ENCODE measurements at places on chromosomes 16 and 17. TPM values are rescaled to one million over a fixed set of nuclear protein-coding genes. Genes with fewer than 3 reads are reported as not detected.

- H3K4me3 ChIP-seq = no peak overlapping the region
- DNase-seq = no peak
- H3K4me1 ChIP-seq = peaks cover 22% of the 10 kb centered on the region
- no peaks in the 10 kb centered on the region for H3K36me3 ChIP-seq
- H3K27ac ChIP-seq = no peak overlapping the region
- no peaks in the 10 kb centered on the region for H3K27me3 ChIP-seq
Observed at GRCh38 chr17:81333616-81334368, 38.7 kb upstream of the SLC38A10 start.

DNA sequence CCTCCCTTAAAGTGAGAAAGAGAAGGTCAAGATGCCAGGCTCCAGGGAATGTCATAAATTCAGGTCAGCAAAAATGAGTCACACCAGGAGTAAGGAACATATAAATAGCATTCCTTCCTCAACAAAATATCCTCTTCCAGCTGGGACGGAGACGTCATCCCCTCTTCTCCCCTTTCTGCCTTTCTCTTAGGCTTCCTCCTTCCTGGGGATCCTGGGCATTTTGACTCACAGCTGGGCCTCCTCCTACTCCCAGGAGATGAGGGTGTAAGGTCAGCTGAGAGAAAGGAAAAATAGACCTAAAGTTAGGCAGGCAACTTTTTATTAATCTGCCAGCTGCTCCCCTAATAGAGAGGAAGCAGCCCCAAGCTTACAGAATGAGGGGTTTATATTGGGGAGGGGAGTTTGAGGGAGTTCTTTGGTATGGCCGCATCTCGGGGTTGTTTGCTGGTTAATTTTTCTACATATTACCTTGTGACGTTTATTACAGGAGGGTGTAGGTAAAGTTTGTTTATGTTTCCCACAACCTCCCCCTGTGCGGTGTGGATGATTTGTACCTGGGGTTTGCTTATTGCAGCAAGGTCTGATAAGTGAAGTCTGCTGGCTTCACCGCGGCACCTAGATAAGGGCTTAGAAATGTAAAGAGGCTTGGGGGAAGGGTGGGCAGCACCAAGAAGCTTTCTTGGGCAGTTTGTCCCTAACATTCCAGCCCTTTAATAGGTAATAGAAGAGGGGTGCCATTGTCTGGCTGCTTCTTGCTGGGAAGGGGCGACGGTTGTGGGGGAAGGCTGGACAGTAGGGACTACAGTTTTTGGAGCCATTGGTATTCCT lies 7.1 kb upstream of the ZNF747 start:
- no peaks in the 10 kb centered on the region for H3K4me1 ChIP-seq
- DNase-seq = no peak
- no peaks in the 10 kb centered on the region for H3K36me3 ChIP-seq
- H3K4me3 ChIP-seq = no peak overlapping the region

DNA sequence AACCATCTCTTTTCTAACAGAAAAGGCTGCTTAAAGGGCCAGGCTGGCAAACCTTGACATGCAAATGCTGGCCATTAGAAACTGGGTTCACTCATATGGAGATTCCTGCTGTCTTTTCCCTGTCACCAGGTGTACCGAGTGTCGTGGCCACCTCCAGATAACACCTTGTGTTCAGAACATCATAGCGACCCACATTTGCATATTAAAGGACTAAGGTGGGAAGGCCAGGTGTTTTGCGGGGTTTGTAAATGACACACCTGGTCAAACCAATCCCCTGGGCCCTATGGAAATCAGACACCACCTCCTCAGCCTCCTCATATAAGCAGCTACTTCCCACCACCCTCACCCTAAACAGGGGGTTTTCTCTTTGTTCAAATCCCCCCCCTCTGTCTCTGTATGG lies 2.5 kb upstream of the AIPL1 start:
- no peak for DNase-seq
- no peak overlapping the region for H3K27ac ChIP-seq
- no peak overlapping the region for H3K4me3 ChIP-seq
- H3K27me3 ChIP-seq = no peaks in the 10 kb centered on the region

The CFAP52 gene
- polyA plus RNA-seq = not detected

The KRT40 gene
- not detected for polyA plus RNA-seq

The ZG16 gene
- polyA plus RNA-seq = not detected

The CLEC18B gene
- 46.1 TPM for polyA plus RNA-seq

GRCh38 chr16:81472391-81472790 lies 27.8 kb downstream of the CMIP start:
- H3K36me3 ChIP-seq = peaks cover 13% of the 10 kb centered on the region
- H3K4me3 ChIP-seq = no peak overlapping the region
- DNase-seq = no peak
- no peaks in the 10 kb centered on the region for H3K27me3 ChIP-seq

- peaks cover 4% of the 10 kb centered on the region for H3K4me1 ChIP-seq
- no peak for DNase-seq
- no peak overlapping the region for H3K27ac ChIP-seq
- H3K4me3 ChIP-seq = no peak overlapping the region
- no peaks in the 10 kb centered on the region for H3K27me3 ChIP-seq
- H3K36me3 ChIP-seq = no peaks in the 10 kb centered on the region
Observed at GRCh38 chr16:47865337-47865855, 290.4 kb downstream of the ABCC12 start.

- H3K4me1 ChIP-seq = no peaks in the 10 kb centered on the region
- peaks cover 2% of the 10 kb centered on the region for H3K36me3 ChIP-seq
- H3K27me3 ChIP-seq = no peaks in the 10 kb centered on the region
Observed at GRCh38 chr17:39283896-39284295, 58.2 kb upstream of the STAC2 start.

- H3K4me3 ChIP-seq = no peak overlapping the region
- DNase-seq = no peak
- H3K4me1 ChIP-seq = no peaks in the 10 kb centered on the region
- H3K36me3 ChIP-seq = no peaks in the 10 kb centered on the region
- H3K27me3 ChIP-seq = no peaks in the 10 kb centered on the region
Observed at GRCh38 chr17:80817861-80818260, 173.8 kb upstream of the CHMP6 start.

DNA sequence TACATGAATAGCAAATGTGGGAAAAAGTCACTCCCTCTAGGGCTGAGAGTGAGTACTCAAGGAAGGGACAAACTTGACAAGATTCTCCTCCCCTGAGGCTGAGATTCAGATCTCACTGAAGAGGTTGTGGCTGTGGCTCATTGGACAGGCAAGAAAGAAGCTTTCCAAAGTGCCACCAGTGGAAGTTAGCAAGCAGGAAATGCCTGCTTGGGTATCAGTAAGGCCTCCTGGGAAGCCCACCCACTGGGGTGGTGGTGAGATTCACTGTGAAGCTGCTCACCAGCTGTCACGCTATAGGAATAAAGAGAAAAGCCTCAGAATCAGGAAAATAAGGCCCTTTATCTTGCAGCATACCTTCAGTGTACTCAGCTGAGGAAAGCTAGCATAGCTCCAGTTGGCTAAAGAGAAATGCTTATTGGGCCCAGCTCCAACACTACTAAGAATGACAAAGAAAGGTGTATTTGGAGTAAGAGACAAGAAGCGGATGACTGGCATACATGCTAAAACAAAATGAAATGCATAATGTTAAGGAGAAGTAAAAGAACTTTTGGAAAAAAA lies 274.4 kb upstream of the TOM1L1 start:
- H3K27ac ChIP-seq = no peak overlapping the region
- no peak for DNase-seq
- H3K36me3 ChIP-seq = no peaks in the 10 kb centered on the region
- H3K27me3 ChIP-seq = no peaks in the 10 kb centered on the region

- H3K27me3 ChIP-seq = no peaks in the 10 kb centered on the region
- DNase-seq = no peak
- H3K27ac ChIP-seq = no peak overlapping the region
- no peak overlapping the region for H3K4me3 ChIP-seq
Observed at GRCh38 chr17:38418693-38419507, 9.4 kb upstream of the ARHGAP23 start.

- no peaks in the 10 kb centered on the region for H3K36me3 ChIP-seq
- H3K4me1 ChIP-seq = no peaks in the 10 kb centered on the region
- H3K27ac ChIP-seq = no peak overlapping the region
- no peaks in the 10 kb centered on the region for H3K27me3 ChIP-seq
- DNase-seq = no peak
Observed at GRCh38 chr17:55383771-55384642, 37.6 kb downstream of the MMD start.

DNA sequence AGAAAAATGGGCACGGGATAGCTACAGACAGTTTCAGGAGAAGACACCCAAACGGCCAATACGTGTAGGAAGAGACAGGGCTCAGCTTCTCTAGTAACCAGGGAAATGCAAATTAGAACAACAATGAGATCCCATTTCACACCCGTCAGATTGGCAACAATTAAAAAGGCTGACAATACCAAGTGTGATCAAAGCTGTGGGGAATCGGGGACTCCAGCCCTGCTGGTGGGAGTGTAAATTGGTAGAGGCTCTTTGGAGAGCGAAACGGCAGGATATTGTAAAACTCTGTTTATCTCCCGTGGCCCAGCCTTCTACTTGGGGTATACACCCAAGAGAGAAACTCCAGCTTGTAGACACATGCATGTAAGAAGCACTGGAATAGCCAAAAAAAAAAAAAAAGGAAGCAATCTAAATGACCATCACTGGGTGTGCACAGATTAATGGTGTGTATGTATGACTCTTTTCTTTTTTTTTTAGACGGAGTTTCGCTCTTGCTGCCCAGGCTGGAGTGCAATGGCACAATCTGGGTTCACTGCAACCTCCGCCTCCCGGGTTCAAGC lies 27.5 kb downstream of the MYBBP1A start:
- no peak overlapping the region for H3K27ac ChIP-seq
- H3K27me3 ChIP-seq = no peaks in the 10 kb centered on the region
- H3K4me1 ChIP-seq = peaks cover 10% of the 10 kb centered on the region
- peaks cover 2% of the 10 kb centered on the region for H3K36me3 ChIP-seq
- no peak for DNase-seq

The TBC1D3D gene
- polyA plus RNA-seq = 3.4 TPM

GRCh38 chr16:47734081-47734857 lies 273.1 kb downstream of the PHKB start:
- H3K27ac ChIP-seq = no peak overlapping the region
- no peaks in the 10 kb centered on the region for H3K27me3 ChIP-seq
- no peak overlapping the region for H3K4me3 ChIP-seq
- H3K36me3 ChIP-seq = no peaks in the 10 kb centered on the region

The WSCD1 gene
- polyA plus RNA-seq = 5.4 TPM

DNA sequence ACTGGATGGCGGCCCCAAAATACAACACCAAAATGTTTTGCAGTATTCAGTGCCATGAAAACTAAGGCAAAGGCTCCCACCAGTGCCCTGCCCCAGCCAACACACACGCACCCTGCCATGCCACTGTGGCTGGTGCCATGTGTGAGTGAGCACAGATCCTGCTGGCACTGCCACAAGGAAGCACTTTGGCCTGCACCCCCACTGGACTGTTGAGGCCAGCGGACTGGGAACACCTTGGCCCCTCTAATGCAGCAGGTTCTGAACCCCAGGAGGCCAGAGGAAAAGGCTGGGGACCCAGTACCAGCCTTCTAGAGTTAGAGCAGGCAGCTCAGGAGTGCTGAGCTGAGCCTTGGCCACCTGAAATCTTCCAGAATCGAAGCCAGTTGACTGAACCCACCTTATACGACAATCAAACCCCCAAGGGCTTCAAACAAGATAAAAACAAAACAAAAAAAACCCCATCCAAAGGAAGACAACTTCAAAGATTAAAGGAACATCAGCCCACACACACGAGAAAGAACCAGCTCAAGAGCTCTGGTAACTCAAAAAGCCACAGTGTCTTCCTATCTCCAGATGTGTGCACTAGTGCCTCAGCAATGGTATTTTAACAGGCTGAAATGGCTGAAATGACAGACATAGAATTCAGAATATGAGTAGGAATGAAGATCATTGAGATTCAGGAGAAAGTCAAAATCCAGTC lies 21.5 kb downstream of the NLRP1 start:
- no peaks in the 10 kb centered on the region for H3K27me3 ChIP-seq
- no peak overlapping the region for H3K4me3 ChIP-seq
- H3K4me1 ChIP-seq = no peaks in the 10 kb centered on the region
- no peaks in the 10 kb centered on the region for H3K36me3 ChIP-seq
- H3K27ac ChIP-seq = no peak overlapping the region

GRCh38 chr17:38747463-38748148 lies 530 bp downstream of the PCGF2 start:
- H3K4me3 ChIP-seq = peak overlapping the region; percentile 85
- peaks cover 48% of the 10 kb centered on the region for H3K4me1 ChIP-seq
- no peaks in the 10 kb centered on the region for H3K27me3 ChIP-seq
- peak; percentile 57 for DNase-seq
- H3K27ac ChIP-seq = peak overlapping the region; percentile 88
- no peaks in the 10 kb centered on the region for H3K36me3 ChIP-seq

DNA sequence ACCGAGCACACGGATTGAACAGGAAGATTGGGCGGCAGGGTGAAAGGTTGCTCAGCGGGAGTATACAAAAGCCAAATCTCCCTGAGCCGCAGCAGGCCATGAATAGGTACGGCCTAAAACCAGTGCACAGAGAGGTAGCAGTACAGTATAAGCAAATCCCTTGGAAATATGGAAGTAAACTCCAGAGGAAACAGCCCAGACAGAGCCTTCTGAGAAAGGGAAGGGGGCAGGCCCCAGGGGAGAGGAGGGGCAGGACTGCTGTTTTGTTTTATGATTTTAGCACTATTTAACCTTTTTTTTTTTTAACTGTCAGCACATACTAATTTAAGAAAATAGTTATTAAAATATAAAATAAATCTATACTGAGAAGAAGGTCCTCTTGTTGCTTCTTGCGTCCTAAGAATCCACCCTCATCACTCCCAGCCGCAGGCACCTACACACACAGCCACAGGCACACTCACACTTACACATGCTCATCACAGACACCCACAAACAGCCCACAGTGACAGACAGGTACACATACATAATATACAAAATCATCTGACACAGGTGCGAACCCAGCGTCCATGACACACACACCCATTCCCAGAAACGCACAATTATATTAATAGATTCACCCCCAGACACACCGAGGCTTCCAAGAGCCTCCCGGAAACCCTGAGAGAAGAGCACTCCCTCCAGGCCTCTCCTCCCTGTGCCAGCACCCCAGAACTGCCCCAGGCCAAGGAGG lies 12.8 kb downstream of the PLXDC1 start:
- DNase-seq = no peak
- H3K4me3 ChIP-seq = no peak overlapping the region
- H3K27me3 ChIP-seq = no peaks in the 10 kb centered on the region
- no peaks in the 10 kb centered on the region for H3K36me3 ChIP-seq

GRCh38 chr16:56109205-56109604 lies 82.1 kb upstream of the GNAO1 start:
- no peak overlapping the region for H3K4me3 ChIP-seq
- no peak for DNase-seq
- H3K27me3 ChIP-seq = no peaks in the 10 kb centered on the region
- no peak overlapping the region for H3K27ac ChIP-seq
- H3K4me1 ChIP-seq = no peaks in the 10 kb centered on the region

- DNase-seq = no peak
- no peak overlapping the region for H3K4me3 ChIP-seq
- no peak overlapping the region for H3K27ac ChIP-seq
- peaks cover 4% of the 10 kb centered on the region for H3K4me1 ChIP-seq
- H3K27me3 ChIP-seq = no peaks in the 10 kb centered on the region
Observed at GRCh38 chr17:35238821-35239220, 4.1 kb upstream of the SLFN5 start.

- H3K4me1 ChIP-seq = no peaks in the 10 kb centered on the region
- no peaks in the 10 kb centered on the region for H3K36me3 ChIP-seq
- H3K27ac ChIP-seq = no peak overlapping the region
Observed at GRCh38 chr17:12358477-12358876, 307.2 kb upstream of the MYOCD start.

- H3K36me3 ChIP-seq = no peaks in the 10 kb centered on the region
- H3K4me3 ChIP-seq = no peak overlapping the region
- H3K27me3 ChIP-seq = no peaks in the 10 kb centered on the region
- H3K4me1 ChIP-seq = peaks cover 2% of the 10 kb centered on the region
Observed at GRCh38 chr17:82300707-82301270, 16.6 kb downstream of the CD7 start.

The OTOP3 gene
- polyA plus RNA-seq = not detected

- H3K4me3 ChIP-seq = no peak overlapping the region
- no peaks in the 10 kb centered on the region for H3K36me3 ChIP-seq
Observed at GRCh38 chr17:70313086-70313852, 143.9 kb downstream of the KCNJ2 start.

The GLIS2 gene
- 35.6 TPM for polyA plus RNA-seq

The EFNB3 gene
- 2.3 TPM for polyA plus RNA-seq
